ENCODE measurements at places on chromosomes 7 and 10. TPM values are rescaled to one million over a fixed set of nuclear protein-coding genes. Genes with fewer than 3 reads are reported as not detected.

SH2D4B gene
- 0.07 TPM for total RNA-seq

DNA sequence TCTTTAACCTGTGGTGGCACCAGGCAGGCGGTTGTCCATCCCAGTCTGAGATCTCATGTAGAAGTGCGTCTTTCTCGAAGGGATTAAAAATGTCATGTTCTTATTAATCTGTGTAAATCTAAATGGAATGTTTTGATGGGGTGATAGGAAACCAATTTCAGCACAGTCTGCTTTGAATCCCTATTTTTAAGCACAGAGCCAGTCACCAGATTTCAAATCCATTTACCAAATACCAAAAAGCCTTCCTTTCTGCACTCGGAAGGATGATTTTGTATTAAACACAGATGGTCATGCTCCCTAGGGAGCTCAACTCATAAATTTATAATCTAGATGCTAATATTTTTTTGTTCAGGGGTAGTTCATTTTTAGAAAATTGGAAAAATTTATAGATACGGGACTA lies 160.6 kb upstream of the AOAH start:
- H3K27me3 ChIP-seq, result no peaks in the 10 kb centered on the region
- H3K4me1 ChIP-seq, result peaks cover 7% of the 10 kb centered on the region
- no peak overlapping the region for H3K4me3 ChIP-seq
- peak overlapping the region; percentile 11 for H3K27ac ChIP-seq

DNA sequence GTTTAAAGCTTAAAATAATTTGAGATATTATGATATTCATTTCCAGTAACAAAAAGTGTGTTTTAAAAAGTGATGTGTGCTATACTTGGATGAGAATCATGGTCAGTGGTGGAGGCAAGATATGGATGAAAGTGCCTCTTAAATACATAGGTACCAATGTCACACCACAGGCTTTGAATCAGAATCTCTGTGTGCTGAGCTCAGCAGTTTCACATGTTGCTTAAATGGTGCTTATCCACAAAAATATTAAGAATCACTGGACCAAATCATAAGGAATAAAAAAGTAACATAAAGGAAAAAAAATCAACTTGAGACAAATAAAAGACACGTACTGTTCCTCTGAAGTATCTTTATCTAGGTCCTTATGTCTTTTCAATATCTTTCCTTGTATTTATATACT lies 850.5 kb upstream of the POT1 start:
- no peaks in the 10 kb centered on the region for H3K27me3 ChIP-seq
- no peak for DNase-seq
- no peak overlapping the region for H3K4me3 ChIP-seq
- H3K36me3 ChIP-seq, result no peaks in the 10 kb centered on the region
- no peak overlapping the region for H3K27ac ChIP-seq
- H3K4me1 ChIP-seq, result no peaks in the 10 kb centered on the region

CHPF2 gene
- 41.2 TPM for total RNA-seq

CYP3A5 gene
- total RNA-seq, result not detected

CNPY1 gene
- total RNA-seq, result not detected

GRCh38 chr7:128424686-128425275 lies 15.0 kb upstream of the IMPDH1 start:
- no peak for DNase-seq
- no peaks in the 10 kb centered on the region for H3K4me1 ChIP-seq
- H3K27ac ChIP-seq, result no peak overlapping the region
- H3K36me3 ChIP-seq, result no peaks in the 10 kb centered on the region
- no peak overlapping the region for H3K4me3 ChIP-seq
- peaks cover 5% of the 10 kb centered on the region for H3K27me3 ChIP-seq

DNA sequence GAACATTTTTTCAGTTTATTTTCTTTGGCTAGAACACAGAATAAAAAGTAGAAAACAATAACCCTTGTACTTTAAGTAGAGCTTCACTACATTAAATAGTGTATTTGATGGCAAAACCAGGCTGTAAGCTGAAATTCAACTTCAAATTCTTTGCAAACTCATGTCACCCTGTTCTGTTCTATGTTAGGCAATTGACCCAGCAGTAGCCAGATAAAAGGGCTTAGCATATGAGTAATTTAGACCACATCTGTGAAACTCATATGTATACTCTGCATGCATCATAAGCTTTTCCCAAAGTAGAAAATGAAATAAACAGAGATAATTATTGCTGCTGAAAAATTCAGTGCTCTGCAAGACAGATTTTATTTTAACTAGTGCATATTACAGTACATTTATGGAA lies 150.2 kb downstream of the GNAI1 start:
- H3K4me1 ChIP-seq, result no peaks in the 10 kb centered on the region
- no peak overlapping the region for H3K4me3 ChIP-seq
- DNase-seq, result no peak
- H3K27me3 ChIP-seq, result no peaks in the 10 kb centered on the region
- no peak overlapping the region for H3K27ac ChIP-seq
- H3K36me3 ChIP-seq, result no peaks in the 10 kb centered on the region
